Renal pelvis (tissue), 12 donors: ENCODE measurements at places on chromosomes 7 and 10. TPM values are rescaled to one million over a fixed set of nuclear protein-coding genes. Genes with fewer than 3 reads are reported as not detected.

Gene CYP51A1
- 87.2 TPM for polyA plus RNA-seq

Gene ATOH7
- 1.4 TPM for polyA plus RNA-seq

Gene MINPP1
- 32.8 TPM for polyA plus RNA-seq

Gene TFR2
- polyA plus RNA-seq, result 1.2 TPM

Gene SPDYE8
- polyA plus RNA-seq, result 0.64 TPM

Gene HOXA5
- polyA plus RNA-seq, result 64.7 TPM

Gene HKDC1
- 19.3 TPM for polyA plus RNA-seq

Gene CALY
- 0.24 TPM for polyA plus RNA-seq

Gene TMEM273
- polyA plus RNA-seq, result 2.2 TPM

Gene CD36
- polyA plus RNA-seq, result 27.3 TPM

Gene PIP
- polyA plus RNA-seq, result not detected

Gene ABCA13
- polyA plus RNA-seq, result 1.8 TPM

Gene PITRM1
- polyA plus RNA-seq, result 74.5 TPM

Gene TMEM130
- polyA plus RNA-seq, result 4.1 TPM

Gene UPK3B
- polyA plus RNA-seq, result 0.70 TPM

Gene MALRD1
- polyA plus RNA-seq, result 2.3 TPM

Gene CALHM1
- 0.14 TPM for polyA plus RNA-seq

Gene WDR91
- polyA plus RNA-seq, result 49.5 TPM

Gene HYAL4
- polyA plus RNA-seq, result 0.15 TPM

Gene MOGAT3
- 0.90 TPM for polyA plus RNA-seq

Gene KCNMA1
- polyA plus RNA-seq, result 3.4 TPM

Gene OPN1SW
- polyA plus RNA-seq, result 1.4 TPM

Gene OR2A1
- polyA plus RNA-seq, result 1.2 TPM
